Stimulated activated CD4-positive, alpha-beta T cell treated with anti-CD3 and anti-CD28 coated beads, Interleukin-15, amount 100 ng/mL, for 24 hours (primary cell): ENCODE measurements at places on chromosomes 3 and 15.

DNA sequence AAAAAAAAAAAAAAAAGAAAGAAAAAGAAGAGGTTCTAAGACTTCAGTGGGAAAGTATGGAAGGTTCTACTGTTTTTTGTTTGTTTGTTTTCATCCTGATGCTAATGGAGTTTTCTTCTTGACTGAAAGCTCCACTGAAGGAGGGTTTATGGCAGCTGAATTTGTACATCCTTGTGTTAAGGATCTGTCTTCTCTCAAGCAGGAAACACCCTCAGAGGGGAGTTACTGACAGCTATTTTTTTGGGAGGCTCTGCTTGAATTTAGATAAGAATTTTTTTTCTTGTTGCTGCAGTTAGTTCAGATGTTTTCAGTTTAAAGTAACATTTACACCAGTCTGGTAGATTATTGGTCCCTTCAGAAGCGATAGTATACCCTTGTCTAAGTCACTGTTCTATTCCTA lies 325.3 kb downstream of the ROBO2 start:
- no peak for DNase-seq

DNA sequence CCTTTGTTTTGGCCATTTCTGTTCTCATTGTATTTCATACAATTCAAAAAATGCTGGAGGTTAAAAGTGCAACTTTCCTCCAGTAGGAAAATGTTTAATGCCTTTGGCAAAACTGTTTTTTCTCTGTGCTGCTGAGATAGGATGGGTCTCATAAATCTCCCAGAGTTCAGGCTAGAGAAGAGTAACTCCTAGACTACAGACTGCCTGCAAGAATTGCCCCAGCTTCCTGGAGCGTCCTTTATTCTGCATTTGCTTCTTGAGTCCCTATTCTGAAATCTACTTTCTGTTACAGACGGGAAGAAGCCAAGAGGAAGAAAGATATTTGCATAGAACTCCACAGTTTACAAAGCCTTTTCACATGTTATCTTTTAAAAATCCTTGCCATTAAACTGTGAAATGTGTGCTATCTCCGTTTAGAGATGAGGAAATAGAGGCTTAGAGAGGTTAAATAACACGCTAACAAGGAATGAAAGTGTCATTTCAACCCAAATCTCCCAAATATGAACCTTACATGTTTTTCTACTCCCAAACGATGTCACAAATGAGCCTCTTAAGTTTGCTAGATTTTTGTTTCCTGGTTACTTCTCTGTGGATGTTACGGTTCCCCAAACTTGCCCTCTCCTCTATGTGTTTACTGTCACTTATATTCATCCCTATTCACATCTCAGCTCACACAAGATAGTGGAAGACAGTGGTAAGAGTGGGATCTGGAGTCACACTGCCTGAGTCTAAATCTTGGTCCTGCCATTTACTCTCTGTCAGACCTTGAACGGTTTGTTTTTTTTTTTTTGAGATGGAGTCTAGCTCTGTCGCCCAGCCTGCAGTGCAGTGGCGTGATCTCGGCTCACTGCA lies 17.4 kb downstream of the NANOGP8 start:
- DNase-seq = no peak

- no peak for DNase-seq
Observed at GRCh38 chr15:78243491-78243941, 9.2 kb upstream of the ACSBG1 start.

- DNase-seq = no peak
Observed at GRCh38 chr3:149572796-149573414, 84.9 kb downstream of the WWTR1 start.

DNA sequence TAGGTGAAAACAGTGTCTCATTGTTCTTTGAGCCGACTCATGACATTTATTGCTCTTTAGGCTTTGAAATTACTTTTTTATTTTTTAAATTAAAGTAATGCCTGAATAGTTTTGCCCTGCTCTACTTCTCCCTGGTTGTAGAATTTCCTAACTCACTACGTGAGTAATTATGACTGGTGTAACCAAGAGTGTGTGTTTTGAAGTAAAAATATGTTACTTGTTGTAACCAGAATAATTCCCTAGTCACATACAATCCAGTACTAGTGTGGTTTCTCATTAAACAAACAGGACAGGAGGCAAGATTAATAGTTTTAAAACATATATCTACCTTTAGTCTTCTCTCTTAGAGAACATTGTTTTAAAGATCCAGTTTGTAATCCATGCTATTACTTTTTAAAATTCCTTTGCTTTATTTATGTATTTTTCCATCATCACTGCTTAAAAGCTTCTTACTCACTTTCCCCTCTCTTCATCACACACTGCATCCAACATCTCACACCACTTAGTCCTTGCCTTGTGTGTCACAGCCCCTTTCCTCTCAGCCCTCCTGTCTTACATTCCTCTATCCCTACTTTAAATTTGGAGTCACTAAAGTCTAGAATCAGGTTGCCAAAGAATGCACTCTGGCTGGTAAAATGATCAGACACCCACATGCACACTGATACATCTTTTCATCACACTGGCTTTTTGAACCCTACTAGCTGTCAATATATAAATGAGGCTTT lies 219.7 kb downstream of the WNT5A start:
- DNase-seq = no peak

DNA sequence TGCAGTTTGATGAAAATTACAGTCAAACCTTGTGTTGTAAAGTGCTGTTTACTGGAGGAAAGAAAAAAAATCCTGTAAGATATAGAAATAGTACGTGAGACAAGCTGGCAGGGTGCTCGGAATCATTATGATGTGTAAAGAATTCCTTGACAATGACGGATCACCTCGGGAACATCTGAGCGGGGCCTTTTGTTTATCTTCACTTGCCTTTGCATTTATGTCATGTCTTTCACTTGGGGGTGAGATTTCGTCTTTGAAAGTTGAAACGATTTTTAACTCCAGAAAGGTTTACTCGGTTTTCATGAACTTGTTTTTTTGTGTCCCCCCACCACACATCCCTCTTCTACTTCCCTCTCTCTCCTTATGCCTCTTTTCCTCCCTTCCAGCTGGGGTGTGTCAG lies 128.3 kb upstream of the VEPH1 start:
- DNase-seq = no peak

DNA sequence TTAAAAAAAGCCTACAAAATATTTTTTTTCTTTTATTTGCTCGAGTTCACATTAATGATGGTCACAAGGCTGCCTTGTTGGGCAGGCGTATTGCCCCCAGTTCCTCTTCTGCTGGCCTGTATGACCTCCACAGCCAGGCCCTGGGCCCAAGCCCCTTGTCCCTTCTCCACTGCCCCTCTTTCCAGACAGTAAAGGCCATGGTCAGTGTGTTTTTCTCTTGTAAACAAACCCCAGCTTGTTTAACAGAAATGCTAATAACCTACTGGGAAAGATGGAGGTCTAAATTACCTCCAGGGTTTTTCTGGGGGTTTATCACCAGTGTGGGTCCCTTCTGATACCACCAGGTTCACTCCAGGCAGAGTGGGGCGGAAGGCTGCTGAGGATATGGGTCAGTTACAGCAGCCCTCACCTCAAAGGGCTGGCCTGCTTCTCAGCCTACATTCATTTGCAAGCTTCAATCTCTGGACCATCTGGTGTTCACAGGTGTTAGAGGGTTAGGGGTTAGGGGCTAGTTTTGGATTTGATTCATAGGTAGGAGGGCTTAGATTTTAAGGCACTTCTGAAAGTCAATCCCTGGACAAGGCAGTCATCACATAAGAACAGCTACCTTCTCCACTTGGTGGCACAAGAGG lies 2.0 kb upstream of the MANF start:
- DNase-seq = no peak

DNA sequence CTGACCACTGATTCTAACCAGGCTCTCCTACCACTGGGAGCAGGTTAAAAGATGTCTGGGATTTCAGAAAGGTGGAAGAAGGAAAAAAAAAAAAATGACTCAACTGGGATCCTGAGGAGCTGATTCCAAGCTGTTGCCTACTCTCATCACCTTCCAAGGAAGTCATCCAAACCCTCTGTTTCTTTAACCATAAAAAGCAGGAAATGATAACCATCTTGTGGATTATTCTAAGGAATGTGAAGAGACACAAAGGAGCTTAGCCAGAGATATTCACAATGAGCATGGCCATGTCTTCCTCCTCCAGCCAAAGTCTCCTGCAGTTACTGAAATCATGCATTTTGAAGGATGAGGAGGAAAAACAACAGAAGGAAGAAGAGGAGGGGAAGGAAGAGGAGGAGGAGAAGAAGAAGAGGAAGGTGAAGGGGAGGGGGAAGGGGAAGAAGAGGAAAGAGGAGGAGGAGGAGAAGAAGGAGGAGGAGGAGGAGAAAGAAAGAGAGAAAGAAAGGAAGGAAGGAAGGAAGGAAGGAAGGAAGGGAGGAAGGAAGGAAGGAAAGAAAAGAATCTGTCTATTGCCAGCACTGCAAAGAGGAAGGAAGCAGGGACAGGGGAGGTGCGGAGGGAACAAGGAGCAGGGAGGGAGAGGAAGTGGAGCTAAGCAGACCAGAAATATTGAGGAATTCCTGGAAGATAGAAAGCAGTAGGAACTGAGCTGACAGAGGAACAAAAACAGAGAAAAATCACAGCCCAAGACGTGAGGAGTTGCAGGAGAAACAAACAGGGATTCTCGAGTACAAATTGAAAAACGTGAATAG lies 229.2 kb downstream of the UACA start:
- DNase-seq = no peak

- no peak for DNase-seq
Observed at GRCh38 chr3:57093971-57094535, 33.6 kb downstream of the SPATA12 start.
